Stimulated activated CD8-positive, alpha-beta memory T cell treated with anti-CD3 and anti-CD28 coated beads, Interleukin-15, amount 100 ng/mL, for 48 hours (primary cell): ENCODE measurements at places on chromosomes 12 and 14.

GRCh38 chr12:47990351-47991105 lies 13.7 kb downstream of the COL2A1 start:
- DNase-seq: peak; percentile 46

GRCh38 chr12:57461276-57461916 lies 1.8 kb downstream of the GLI1 start:
- DNase-seq: no peak

DNA sequence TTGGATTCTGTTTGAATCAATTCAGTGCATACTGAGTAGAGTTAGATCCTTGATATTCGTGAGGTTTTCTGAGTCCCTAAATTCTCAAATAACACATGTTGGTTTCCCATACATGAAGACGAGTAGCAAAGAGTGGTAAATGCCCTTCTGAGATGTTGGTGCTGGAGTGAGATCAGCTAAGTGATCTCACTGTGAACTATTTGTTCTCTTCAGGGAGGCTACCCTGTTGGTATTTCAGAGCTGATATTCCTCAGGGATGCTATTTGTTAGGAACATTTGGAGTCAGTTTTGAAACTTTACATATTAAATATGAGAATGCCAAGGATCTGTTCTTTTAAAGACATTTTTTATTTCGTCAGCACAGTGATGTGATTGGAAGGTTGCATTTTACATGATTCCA lies 54.7 kb downstream of the SUSD6 start:
- DNase-seq: no peak

GRCh38 chr12:50720085-50720484 lies 43.8 kb upstream of the ATF1 start:
- DNase-seq: no peak

GRCh38 chr14:75230140-75230792 lies 48.4 kb upstream of the FOS start:
- DNase-seq: peak; percentile 15
